Activated CD8-positive, alpha-beta T cell treated with anti-CD3 and anti-CD28 coated beads, Interleukin-2, amount 10 ng/mL, durations not matched to agents 7 days and 5 days (primary cell): ENCODE measurements at places on chromosomes 4 and X.

- H3K27me3 ChIP-seq, result peaks cover 9% of the 10 kb centered on the region
- DNase-seq, result no peak
- H3K27ac ChIP-seq, result no peak overlapping the region
Measured at GRCh38 chrX:37910186-37910585, 62.8 kb upstream of the DYNLT3 start.

GRCh38 chr4:80182237-80182866, 15.0 kb upstream of the PRDM8 start:
- H3K27me3 ChIP-seq, result peaks cover 20% of the 10 kb centered on the region
- peak overlapping the region; percentile 44 for H3K4me3 ChIP-seq
- H3K36me3 ChIP-seq, result peaks cover 14% of the 10 kb centered on the region
- DNase-seq, result peak; percentile 54
- peak overlapping the region; percentile 79 for H3K27ac ChIP-seq

DNA sequence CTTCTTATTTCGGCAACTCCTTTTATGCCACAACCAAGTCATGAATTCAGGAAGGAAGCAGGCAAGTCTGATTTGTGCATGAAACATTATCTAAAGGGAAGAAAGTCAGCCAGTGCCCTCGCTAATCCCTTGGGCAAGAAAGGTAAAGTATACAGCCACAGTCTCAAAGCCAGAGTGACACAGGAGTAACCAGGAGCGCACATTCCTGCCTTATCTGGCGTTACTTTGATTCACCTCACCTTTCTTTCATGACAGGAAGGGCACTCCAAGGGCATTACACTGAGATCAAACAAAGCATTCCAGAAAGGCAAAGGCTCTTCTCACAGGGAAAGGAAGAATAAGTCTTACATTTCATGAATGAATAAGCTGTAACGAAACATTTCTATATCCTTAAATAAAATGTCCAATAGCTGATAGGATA, 38.8 kb downstream of the FAT1 start:
- no peak for DNase-seq
- no peaks in the 10 kb centered on the region for H3K27me3 ChIP-seq
- no peak overlapping the region for H3K27ac ChIP-seq
- H3K36me3 ChIP-seq, result no peaks in the 10 kb centered on the region

DNA sequence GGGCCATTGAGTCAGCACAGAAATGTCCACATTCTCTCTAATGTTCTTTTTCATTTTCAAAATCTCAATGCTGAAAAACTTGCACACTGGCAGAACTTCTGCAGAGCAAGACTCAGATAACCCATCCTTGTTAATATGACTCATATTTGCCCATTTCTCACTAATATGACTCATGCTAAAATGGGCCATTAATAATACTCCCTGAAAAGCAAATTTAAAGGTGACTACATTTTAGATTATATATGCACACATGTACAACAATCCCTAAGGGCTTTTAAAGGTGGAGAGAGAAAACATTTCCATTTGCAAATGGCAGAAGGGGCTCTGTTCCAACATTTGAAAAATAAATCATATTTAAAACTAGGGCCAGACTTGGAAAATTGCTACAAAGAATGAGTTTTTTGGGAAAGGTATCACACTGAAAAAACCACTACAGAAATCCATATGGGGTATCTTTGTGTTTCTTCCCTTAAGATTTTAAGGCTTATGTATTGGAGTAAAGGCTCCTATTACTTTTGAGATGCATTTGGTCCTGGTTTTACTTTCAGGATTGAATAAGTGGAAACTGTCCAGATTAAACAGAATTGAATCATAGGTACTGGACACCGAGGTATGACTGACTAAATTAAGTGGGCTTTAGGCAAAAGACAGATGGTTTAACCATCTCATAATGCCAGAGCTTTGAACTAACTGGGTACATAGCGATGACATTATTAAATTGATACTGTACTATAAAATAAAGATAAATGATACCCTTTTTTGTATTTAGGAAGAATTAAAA, 30.0 kb downstream of the TLR2 start:
- DNase-seq, result no peak
- H3K27ac ChIP-seq, result no peak overlapping the region

- no peaks in the 10 kb centered on the region for H3K4me1 ChIP-seq
- DNase-seq, result no peak
- H3K4me3 ChIP-seq, result no peak overlapping the region
- no peaks in the 10 kb centered on the region for H3K27me3 ChIP-seq
Measured at GRCh38 chr4:178812866-178813265, 1370.6 kb upstream of the AGA start.

DNA sequence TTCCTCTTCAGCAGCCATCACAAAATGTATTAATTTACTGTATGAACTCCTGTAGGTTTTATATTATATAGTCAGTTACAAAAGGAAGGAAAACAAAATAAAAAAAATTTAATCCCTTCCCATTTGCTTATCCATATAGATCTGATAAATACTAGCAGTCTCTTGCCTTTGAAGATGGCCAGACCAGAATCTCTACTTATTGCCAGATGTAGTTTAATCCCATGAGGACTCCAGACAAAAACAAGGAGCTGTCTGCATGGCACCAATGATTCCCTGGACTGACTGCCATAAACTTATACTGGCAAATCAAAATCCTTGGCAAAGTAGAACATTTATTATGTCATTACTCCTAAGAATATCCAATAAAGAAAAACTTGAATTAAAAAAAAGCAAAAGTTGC, 223.3 kb upstream of the MAB21L2 start:
- no peak for DNase-seq
- peaks cover 2% of the 10 kb centered on the region for H3K4me1 ChIP-seq
- no peak overlapping the region for H3K27ac ChIP-seq
- no peaks in the 10 kb centered on the region for H3K27me3 ChIP-seq

GRCh38 chr4:26941951-26942350, 81.3 kb downstream of the STIM2 start:
- H3K4me1 ChIP-seq, result peaks cover 19% of the 10 kb centered on the region
- no peak for DNase-seq
- no peak overlapping the region for H3K27ac ChIP-seq
- no peak overlapping the region for H3K4me3 ChIP-seq
- peaks cover 31% of the 10 kb centered on the region for H3K36me3 ChIP-seq

- H3K27me3 ChIP-seq, result no peaks in the 10 kb centered on the region
- no peaks in the 10 kb centered on the region for H3K36me3 ChIP-seq
- no peak for DNase-seq
- H3K4me3 ChIP-seq, result no peak overlapping the region
- H3K4me1 ChIP-seq, result peaks cover 25% of the 10 kb centered on the region
Measured at GRCh38 chr4:8205241-8205707, 6.2 kb downstream of the SH3TC1 start.

DNA sequence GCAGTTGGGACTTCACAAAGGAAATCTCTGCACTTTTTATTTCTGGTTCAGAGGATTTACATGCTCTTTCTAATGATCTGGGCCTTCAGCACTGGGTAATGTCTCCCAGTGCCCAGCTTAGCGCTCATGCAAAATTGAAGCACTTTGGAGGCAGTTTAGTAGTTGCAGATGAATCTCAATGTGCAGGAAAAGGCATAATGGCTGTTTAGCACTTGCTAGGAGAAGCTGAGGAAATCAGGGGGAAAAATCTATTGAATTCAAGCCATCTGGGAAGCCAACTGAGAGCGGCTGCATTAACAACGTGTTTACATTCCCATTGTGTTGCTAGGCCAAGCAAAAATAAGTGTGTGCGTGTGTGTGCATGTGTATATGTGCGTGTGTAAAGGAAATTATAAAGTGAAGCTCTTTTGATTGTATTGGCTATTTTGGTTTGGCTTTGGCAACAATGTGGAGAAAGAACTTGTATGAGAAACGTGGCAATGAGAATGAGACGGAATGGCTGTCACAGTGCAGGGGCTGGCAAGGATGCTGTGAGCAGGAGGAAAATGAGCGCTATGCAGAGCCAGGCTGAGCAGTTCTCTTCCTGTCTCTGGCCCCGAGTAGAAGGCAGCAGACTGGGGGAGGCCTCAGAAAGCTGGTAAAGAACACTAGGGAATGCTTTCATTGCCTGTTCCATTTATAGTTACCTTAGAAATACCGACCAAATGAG, 231.5 kb downstream of the UNC5C start:
- H3K27ac ChIP-seq, result no peak overlapping the region
- no peaks in the 10 kb centered on the region for H3K4me1 ChIP-seq
- H3K4me3 ChIP-seq, result no peak overlapping the region
- H3K36me3 ChIP-seq, result no peaks in the 10 kb centered on the region

DNA sequence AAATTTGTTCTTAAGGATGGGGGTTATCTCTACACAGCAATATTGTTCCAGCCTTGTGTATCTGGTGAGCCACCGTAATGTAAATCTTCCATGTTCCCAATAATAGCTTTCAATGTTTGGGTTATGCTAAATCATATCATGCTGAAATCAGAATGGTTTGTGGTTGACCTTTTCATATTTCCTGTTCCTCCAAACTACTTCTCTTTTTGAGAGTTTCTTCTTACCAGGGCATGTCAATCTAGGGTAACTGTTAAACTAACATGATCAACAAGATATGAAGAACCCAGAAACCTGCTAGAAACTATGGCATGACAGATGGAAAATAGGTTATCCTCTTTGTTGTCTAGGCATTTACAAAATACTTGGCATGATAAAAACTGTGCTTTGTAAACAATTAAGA, 22.0 kb downstream of the TNMD start:
- no peak overlapping the region for H3K27ac ChIP-seq
- H3K27me3 ChIP-seq, result peaks cover 7% of the 10 kb centered on the region
- peaks cover 9% of the 10 kb centered on the region for H3K4me1 ChIP-seq
- H3K4me3 ChIP-seq, result no peak overlapping the region
- DNase-seq, result no peak

DNA sequence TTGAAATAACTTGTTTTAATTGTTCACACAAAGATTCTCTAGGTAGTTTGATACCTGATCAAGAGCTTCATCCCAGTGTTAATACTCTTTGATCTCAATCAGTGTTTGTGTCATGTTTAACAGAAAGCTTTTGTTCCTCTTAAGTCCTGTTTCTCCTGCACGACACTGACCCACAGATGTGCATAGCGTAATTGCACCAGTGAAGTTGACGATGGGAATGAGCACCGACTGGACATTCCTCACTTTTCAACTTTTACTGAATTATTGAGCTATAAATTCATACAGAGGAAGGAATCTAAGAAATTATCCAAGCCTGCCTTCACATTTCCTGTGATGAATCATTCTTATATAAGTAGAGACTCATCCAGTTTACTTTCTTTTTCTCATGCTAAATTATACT, 878.7 kb upstream of the TENM3 start:
- no peaks in the 10 kb centered on the region for H3K4me1 ChIP-seq
- H3K4me3 ChIP-seq, result no peak overlapping the region
- no peak for DNase-seq
- H3K27ac ChIP-seq, result no peak overlapping the region
- no peaks in the 10 kb centered on the region for H3K27me3 ChIP-seq

DNA sequence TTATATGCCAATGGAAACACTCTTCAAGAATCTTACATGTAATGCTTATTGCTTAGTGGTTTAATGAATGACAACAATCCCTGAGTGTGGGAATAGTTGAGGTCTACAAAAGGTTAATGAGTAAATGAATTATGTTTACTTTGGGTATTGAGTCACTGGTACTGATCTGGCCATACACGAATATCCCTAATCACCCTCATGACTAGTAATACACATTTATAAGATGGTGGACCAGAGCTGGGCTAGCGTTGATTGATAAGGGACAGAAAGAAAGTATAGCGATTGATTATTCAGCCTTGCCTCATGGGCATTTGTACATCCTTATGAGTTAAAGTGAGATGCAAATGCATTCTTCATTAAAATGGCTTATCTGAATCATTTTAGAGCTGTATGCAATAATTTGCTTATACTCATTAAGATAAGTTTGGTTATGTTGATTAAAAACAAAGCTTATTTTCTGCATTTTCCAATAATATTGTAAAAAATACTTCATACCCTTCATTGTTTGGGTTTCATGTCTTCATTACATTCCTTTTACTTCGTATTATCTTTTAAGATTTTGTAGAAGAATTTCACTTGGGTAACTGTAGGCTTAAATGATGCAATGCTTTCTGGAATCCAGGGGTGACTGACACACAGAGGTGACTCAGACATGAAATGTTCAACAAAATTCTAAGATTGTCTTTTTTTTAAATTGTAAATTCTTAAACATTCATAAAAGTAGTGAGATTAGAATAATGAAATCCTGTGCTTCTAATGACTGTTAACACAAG, 47.4 kb downstream of the FGF2 start:
- no peaks in the 10 kb centered on the region for H3K36me3 ChIP-seq
- no peak for DNase-seq
- no peaks in the 10 kb centered on the region for H3K4me1 ChIP-seq
- no peak overlapping the region for H3K27ac ChIP-seq
- peaks cover 42% of the 10 kb centered on the region for H3K27me3 ChIP-seq

GRCh38 chr4:150127757-150128156, 49.5 kb downstream of the DCLK2 start:
- H3K27ac ChIP-seq, result no peak overlapping the region
- H3K4me1 ChIP-seq, result no peaks in the 10 kb centered on the region
- H3K36me3 ChIP-seq, result no peaks in the 10 kb centered on the region
- peaks cover 3% of the 10 kb centered on the region for H3K27me3 ChIP-seq

- H3K36me3 ChIP-seq, result peaks cover 49% of the 10 kb centered on the region
- no peak for DNase-seq
- H3K4me1 ChIP-seq, result no peaks in the 10 kb centered on the region
- H3K27ac ChIP-seq, result no peak overlapping the region
- no peaks in the 10 kb centered on the region for H3K27me3 ChIP-seq
Measured at GRCh38 chr4:39326468-39326977, 39.6 kb downstream of the RFC1 start.

DNA sequence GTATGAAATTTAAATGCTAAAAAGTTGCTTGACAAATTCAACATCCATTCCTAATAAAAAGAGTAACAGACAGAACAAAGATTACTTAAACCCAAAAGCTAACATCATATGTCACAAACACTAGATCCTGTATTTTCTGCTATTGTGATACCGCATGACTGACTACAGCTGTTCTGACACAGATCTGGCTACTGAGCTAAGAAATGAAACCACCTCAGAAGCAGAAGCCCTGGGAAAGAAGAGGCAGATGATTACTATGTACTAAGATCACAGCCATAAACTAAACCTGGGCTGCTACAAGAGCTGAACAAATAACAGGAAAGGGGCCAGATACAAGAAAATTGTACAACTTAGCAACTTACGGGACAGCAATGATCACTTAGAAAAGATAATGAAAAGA, 9.4 kb downstream of the LETM1 start:
- H3K36me3 ChIP-seq, result peaks cover 28% of the 10 kb centered on the region
- H3K27me3 ChIP-seq, result no peaks in the 10 kb centered on the region
- peaks cover 22% of the 10 kb centered on the region for H3K4me1 ChIP-seq
- no peak overlapping the region for H3K4me3 ChIP-seq
- no peak overlapping the region for H3K27ac ChIP-seq
